Neural progenitor cell (in vitro differentiated cells): ENCODE measurements at places on chromosomes 5 and 9.

DNA sequence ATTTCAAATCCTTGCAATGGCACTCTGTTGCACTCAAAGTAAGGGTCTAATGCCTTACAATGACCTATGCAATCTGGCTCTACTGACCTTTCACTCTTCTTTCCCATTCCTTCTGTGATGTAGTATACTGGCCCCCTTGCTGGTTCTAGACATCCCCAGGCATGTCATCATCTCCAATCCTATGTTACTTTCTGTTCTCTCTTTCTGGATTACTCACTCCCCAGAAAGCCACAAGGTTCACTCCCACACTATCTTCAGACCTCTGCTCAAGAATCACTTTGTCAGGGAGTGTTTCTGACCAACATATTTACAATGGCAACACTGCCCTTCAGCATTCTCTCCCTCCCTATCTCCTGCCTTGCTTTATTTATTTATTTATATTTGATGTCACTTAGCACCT is 802.2 kb upstream of the WWC1 start:
- no peak for DNase-seq

DNA sequence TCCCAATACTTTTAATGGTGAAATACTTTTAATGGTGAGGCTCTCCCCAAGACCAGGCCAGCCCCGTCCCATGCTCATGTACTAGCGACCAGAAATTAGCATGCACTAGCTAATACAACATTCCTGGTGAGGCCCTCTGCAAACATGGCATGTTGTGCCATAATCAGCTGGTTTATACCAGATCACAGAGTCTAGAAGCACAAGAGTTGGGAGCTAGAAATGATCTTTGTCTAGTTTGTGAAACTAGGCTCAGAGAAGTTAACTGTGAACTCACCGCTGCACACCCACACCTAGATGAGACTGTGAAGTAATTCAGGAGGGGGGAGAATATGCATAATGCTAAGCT is 37.4 kb downstream of the MTMR12 start:
- no peak for DNase-seq

- DNase-seq = no peak
These were observed 10.5 kb downstream of the GFI1B start for GRCh38 chr9:132989014-132989310.

DNA sequence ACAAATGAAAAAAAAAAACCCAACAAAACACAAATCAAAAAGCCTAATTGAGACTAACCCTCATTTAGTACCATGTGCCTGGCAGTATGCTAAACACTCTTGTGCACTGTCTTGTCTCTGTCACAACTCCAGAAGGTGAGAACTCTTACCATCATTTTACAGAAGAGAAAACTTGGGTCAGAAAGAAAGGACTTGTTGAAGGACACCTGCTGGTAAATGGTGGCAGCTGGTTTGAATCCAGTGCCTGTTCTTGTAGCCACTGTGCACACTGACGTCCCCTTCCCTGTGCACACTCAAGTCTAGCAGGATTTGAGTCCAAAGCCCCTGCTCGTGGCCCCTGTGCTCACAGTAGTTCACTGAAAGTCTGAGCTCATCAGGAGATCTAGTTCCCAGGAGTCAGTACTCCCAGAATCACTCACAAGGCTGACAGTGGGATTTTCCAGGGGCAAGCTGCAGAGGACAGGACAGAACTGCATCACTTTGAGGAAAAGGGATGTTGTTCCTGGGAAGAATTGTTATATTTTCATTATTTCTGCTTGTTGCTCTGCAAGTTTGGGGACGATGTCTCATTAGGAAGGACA is 43.0 kb upstream of the HSD17B4 start:
- DNase-seq = no peak

- DNase-seq = no peak
These were observed 5.2 kb downstream of the UCK1 start for GRCh38 chr9:131525643-131526565.

- peak; percentile 75 for DNase-seq
These were observed 235.7 kb downstream of the HSPA4 start for GRCh38 chr5:133287500-133287899.

DNA sequence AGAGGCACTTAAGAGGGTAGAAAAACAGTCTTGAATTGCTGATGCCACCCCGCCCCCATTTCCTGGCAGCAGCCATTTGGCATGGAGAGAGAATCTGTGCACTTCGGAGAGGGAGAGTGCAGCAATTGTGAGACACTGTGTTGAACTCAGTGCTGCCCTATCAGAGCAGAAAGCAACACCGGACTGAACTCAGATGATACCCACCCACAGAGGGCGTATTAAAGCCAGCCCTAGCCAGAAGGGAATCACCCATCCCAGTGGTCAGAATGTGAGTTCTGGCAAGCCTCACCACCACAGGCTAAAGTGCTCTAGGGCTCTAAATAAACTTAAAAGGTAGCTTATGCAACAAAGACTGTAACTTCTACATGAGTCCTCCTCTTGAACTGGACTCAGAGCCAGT is 88.4 kb upstream of the RGS7BP start:
- DNase-seq = peak; percentile 16

DNA sequence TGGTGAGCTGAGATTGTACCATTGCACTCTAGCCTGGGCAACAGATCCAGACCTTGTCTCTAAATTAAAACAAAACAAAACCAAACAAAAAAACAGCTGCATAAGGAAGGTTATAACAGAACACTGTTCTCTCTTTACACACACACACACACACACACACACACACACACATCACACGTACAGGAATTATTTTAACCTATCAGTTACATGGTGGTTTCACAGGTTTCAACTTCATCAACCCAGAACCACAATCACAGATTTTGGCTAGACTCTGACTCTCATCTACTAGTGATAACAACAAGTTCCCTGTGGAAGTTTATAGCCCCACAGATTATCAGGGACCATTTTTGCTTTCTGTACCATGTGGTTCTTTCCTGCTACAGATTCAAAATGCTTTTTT is 60.2 kb downstream of the RPS23 start:
- no peak for DNase-seq

- DNase-seq = no peak
These were observed 148.0 kb upstream of the GRIA1 start for GRCh38 chr5:153342487-153342886.

GRCh38 chr9:123561046-123561445 is 205.0 kb downstream of the CRB2 start:
- no peak for DNase-seq

GRCh38 chr5:138498376-138498775 is 33.1 kb downstream of the EGR1 start:
- no peak for DNase-seq

- peak; percentile 74 for DNase-seq
These were observed 885 bp downstream of the MPDZ start for GRCh38 chr9:13278368-13279246.

GRCh38 chr9:94648185-94648584 is 8.9 kb upstream of the FBP1 start:
- DNase-seq = no peak

- DNase-seq = no peak
These were observed 88.2 kb upstream of the ANKRD55 start for GRCh38 chr5:56321236-56321881.

GRCh38 chr9:96321515-96321914 is 19.5 kb upstream of the HSD17B3 start:
- DNase-seq = peak; percentile 26

GRCh38 chr9:72271613-72272478 is 93.2 kb downstream of the ZFAND5 start:
- peak; percentile 73 for DNase-seq

DNA sequence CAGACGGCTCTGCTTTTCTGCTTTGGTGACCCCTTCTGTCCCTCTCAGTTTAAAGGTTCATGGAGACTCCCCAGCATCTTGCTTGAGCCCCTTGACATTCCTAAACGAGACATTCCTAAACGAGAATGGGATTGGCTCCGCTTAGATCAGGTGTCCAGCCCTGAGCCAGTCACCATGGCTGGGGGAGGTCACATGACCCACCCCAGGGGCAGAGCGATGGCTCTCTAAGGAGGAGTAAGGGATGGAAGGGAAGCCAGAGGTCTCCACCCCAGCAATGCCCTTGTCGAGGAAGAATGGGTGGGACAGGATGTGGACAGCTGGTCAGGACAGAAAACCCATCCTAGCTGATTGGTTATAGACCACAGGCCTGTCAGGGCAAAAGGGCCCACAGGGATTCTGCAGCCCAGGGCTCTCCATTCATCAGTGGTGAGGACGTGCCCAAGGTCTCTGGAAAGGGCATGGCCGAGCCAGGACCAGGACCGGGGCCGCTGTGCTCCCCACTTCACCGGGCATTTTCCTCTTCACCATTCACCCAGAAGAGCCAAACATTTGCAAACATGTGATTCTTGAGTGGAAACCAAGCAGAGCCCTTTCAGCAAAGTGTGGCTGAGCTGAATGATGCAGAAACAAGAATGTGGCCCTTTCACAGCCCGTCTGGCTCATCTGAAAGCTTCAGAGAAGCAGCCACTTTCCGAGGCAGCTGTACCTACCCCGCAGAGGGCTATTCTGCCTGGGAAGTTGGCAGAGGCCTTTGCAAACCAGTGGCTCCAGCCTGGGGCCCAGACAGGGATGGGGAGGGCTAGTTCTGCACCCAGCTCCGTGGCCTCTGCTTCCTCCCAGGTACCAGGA is 19.8 kb upstream of the AIF1L start:
- no peak for DNase-seq

- peak; percentile 59 for DNase-seq
These were observed 137.8 kb downstream of the CEP120 start for GRCh38 chr5:123285122-123286023.

DNA sequence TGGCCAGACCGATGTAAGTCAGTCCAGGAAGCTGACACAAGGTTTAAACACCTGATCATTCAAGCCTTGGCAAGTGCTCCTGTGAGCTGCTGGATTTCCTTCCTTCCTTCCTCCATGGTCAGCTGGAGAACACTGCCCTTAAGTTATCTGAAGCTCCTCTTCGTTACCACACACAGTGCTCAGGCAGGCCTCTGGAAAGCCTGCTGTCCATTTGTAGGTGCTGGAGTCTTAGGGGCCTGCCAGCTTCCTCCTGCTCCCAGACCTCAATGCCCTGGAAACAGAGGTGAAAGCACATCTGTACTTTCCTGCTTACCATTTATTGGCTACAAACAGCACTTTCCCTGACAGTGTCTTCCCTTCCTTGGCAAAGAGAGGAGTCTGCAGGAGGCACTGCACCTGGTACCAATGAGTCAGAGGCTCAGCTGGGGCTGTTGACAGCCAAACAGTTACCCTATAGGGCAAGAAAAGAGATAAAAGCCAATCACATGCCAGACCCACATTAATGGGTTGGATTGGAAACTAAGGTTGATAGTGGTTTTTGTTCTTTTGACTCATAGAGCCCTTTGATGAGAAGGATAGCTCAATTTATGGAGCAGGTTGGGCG is 72.6 kb upstream of the PUM3 start:
- DNase-seq = peak; percentile 19

- peak; percentile 21 for DNase-seq
These were observed 7.1 kb upstream of the NKX2-5 start for GRCh38 chr5:173242079-173242478.

- peak; percentile 56 for DNase-seq
These were observed 77.6 kb upstream of the SEMA6A start for GRCh38 chr5:116652196-116652729.

- no peak for DNase-seq
These were observed 257.1 kb upstream of the MAP3K1 start for GRCh38 chr5:56558131-56558745.

- DNase-seq = no peak
These were observed 39.9 kb downstream of the ADAMTS6 start for GRCh38 chr5:65441800-65442199.

- DNase-seq = no peak
These were observed 235.3 kb downstream of the PRDM9 start for GRCh38 chr5:23742701-23743100.

DNA sequence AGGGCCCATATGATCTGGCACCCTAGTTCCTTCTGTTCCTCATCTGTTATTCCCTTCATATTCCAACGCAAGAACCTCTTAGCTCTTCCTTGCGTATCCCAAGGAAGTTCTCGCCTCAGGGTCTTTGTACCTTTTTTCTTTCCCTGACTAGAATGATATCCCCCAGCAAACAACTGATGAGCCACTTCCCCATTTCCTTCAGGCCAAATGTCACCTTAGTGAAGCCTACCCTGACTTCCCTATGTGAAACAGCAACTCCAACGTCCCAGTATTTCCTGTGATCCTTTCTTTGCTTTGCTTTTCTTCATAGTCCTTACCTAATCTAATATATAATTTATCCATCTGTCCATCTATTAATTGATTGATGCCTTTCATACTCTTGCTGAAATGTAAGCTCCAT is 47.9 kb downstream of the ERCC8 start:
- no peak for DNase-seq

DNA sequence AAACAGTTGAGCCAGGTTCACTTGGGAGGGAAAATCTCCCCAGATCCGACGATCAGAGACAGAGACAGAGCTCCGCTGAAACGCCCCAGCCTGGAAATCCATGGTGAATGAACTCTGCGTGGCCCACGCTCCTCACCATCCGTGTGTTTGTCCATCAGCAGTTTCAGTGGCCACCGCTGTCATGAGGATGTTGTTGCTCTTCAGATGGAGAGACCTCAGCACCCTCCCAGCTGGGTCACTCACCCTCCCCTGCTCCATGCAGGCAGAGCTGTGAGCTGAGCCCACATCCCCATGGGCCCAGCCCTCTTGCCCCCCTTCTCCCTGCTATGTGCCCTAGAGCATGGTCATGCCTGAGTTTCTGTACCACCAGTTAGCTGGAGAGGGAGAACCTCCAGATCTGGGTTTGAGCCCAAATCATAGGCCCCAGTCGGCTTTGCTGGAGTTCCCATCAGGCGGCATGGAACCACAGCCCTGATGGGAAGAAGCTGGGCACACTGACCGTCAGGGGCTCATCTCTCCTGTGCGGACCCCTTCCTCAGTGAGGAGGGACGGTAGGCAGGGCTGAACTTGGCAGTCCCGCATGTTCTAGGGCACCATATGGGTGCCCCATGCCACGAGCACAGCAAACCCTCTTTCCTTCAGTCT is 154.4 kb upstream of the COL5A1 start:
- no peak for DNase-seq

GRCh38 chr9:125601961-125602360 is 105.0 kb downstream of the MAPKAP1 start:
- no peak for DNase-seq

- DNase-seq = no peak
These were observed 41.5 kb downstream of the SPTAN1 start for GRCh38 chr9:128593856-128594255.

- no peak for DNase-seq
These were observed 78.8 kb downstream of the GIN1 start for GRCh38 chr5:103041071-103041676.

DNA sequence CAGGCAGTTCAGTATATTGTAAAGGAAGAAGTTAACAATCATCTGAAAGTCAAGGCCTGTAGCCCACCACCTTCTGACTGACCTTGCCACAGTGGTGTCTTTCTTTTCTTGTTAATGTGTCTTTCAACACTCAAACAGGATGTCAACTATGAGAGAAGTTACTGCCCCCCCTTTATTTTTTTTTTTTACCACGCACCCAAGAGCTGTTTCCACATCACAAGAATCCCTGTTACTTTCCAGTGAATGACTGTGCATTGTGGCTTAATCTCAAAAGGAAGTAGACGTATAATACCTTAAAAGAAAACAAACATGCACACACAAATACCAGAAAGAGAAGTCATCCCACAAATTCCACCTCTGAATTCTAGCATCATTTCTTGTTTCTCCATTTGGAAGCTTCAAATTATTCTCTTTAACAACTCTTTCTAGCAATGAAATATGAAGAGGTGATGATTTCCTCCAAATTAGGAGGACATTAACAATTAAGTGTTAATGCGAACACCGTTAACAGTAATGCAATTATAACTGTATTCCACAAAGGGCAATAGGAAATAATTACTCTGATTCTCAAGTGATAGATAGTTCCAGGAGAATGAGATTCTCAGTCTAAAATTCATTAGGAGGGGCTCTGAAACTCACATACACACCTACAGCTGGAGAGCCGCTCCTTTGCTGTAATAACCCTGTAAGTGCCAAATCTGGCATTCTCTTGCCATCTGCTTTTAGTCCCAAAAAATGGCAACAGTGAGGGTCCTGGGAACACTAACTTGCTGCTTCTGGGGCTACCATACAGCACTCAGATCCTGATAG is 201.0 kb downstream of the EFNA5 start:
- DNase-seq = no peak
